Mononuclear cell (primary cell): ENCODE measurements at places on chromosomes 6 and 20. TPM values are rescaled to one million over a fixed set of nuclear protein-coding genes. Genes with fewer than 3 reads are reported as not detected.

Gene SOBP
- total RNA-seq = 0.10 TPM

Gene RIPPLY2
- total RNA-seq = under 0.01 TPM

Gene ADAM33
- under 0.01 TPM for total RNA-seq

Gene TSHZ2
- 21.3 TPM for total RNA-seq

Gene MYBL2
- total RNA-seq = 0.21 TPM

Gene MYB
- 4.8 TPM for total RNA-seq

Gene EFHC1
- 6.4 TPM for total RNA-seq

Gene HRH3
- total RNA-seq = not detected

Gene CST5
- not detected for total RNA-seq

Gene LY6G5C
- total RNA-seq = 1.2 TPM

Gene RIMS4
- under 0.01 TPM for total RNA-seq

Gene LIN28B
- not detected for total RNA-seq

Gene BCLAF1
- 558 TPM for total RNA-seq

Gene TBC1D32
- 13.4 TPM for total RNA-seq

Gene OGFR
- 51.5 TPM for total RNA-seq

Gene AVP
- total RNA-seq = not detected

Gene SLCO4A1
- 0.73 TPM for total RNA-seq

Gene ZC3H12D
- total RNA-seq = 50.7 TPM

Gene VSX1
- total RNA-seq = not detected

Gene PPIL6
- total RNA-seq = 1.9 TPM

Gene SYCP2
- total RNA-seq = 1.8 TPM

Gene ABHD16B
- not detected for total RNA-seq

Gene KCNQ2
- total RNA-seq = under 0.01 TPM
